ENCODE measurements at places on chromosomes 12 and 14.

DNA sequence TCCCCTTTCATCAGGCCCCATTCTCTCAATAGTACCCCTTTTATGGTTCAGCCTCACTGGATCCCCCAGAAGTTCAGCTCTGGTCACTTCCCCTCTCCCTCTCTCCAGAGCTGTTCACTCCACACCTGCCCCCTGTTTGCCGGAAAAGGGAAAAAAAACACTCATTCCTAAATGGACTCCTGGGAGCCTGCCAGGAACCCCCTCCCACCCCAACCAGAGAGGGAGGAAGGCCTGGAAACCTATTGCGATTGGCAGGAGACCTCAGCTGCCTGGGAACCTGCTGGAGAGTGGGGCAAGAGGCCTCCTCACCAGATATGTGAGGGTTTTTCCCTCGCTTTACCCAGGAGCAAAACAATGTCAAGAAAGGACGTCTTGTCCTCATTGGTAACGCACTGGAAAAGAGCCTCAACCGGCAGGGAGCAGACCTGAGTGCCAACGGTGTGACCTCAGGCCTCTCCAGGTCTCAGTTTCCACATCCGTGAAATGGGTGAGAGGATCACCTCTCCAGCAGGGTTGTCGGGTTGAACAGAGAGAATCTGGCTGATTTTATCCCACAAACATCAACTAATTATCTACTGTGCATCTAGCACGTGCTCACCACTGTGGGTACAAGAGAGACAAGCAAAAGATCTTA lies 4.6 kb downstream of the DTX1 start:
- DNase-seq = no peak

DNA sequence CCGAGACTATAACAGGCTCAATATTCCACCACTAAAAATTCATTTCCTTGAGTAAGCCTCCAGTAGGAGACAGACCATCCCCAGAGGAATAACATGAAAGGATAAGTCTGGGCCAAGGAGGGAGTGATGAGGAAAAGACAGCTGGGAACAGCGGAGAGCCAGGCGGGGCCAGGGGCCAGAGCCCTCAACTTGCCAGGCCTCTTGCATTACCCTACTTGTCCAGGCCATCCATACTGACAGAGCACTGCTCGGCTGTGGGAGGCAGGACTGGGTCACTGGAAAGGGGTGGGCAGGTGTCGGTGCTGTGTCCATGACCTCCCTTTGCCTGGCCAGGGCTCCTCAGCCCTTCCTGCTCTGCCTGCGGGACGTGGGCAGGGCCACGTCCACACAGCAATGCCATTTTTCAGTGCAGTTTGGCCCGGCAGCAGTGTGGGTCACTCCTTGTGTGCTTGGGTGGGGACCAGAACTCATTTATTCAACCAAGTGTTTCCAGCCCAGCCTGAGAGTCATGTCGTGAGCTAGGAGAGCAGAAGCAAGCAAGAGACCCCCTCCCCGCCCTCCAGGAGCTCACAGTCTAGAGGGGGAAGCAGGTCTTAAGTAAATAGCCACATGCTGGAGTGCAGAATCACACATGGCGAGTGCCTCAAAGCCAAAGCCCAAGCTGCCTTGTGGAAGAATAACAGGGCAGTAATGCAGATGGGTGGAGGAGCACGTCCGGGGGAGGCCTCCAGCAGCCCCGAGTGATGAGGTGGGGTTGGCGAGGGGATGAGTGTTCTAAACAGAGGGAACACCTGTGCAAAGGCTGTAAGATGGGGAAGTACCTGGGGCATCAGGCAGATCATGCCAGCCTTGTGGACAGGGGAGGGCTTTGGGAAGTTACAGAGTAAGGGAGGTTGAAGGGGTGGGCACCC lies 8.9 kb upstream of the FAIM2 start:
- DNase-seq = no peak

DNA sequence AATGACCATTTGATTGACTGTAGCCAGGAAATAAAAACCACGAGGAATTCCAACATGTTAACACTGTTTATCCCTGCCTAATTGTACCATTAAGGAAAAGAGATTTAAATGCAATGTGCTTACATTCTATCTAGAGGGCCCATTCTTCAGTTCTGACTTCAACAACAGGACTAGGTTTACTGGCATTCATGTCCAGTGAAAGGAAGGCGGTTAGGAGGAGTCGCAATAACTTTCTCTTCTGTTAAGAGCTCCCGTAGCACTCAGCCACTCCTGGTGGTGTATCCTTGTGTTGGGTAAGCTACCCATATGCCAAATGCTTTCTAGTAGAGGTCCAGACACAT lies 154.7 kb downstream of the STXBP6 start:
- DNase-seq = no peak

DNA sequence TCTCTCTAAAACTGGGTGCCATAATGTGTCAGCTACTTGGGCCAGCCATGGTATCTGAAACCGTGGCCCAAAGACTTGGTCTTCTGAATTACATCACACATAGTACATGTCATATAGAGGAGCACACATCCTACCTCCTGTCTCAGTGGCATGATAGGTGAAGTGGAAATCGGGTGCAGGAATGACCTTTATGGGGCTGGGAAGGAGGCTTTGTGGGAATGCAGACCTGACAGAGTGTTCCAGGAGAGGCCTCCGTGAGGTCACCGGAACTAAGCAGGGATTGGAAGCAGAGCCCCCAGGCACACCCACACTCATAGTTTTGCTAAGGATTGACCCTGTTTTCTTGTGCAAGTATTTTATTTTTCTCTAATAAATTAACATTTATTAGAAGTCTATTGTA lies 82.6 kb downstream of the NTF3 start:
- DNase-seq = no peak

DNA sequence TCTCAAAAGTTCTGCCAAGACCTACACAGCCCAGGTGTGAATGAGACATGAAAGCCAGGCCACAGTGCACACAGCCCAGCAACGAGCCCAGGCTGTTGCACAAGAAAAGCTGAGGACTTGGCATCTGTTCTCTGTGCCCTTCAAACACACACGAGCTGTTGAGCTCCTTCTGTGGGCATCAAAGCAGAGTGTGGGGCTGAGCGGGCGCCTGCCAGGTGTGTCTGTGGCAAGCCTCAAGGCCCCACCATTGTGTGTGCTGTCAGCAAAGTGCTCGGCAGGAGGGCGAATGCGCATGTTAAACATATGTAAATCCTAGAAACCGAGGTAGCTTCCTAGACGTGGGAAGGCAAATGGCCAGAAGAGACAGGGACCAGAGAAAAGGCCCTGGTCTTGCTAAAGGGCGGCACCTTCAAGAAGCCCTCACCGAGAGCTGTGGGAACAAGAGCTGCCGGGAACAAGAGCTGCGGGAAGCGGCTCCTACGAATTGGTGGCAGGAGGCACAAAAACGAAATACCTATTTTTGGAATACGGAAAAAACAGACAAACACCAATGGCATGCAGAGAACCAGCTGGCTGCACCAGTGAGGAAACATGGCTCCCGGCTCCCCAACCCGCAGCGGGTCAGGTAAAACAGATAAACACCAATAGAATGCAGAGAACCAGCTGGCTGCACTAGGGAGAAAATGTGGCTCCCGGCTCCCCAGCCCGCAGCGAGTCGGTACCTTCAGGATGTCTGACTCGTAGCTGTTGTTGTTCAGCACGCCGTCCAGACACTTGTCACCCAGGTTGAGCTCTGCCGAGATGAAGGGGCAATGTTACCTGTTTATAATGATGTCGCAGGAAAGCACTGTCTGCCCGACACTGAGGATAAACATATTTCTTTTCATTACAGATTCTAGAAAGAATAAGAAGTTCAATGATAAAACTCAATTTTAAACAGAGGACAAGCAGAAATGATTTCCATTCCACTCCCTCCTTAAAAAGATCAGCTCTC lies 19.0 kb upstream of the GOLGA3 start:
- DNase-seq = no peak

DNA sequence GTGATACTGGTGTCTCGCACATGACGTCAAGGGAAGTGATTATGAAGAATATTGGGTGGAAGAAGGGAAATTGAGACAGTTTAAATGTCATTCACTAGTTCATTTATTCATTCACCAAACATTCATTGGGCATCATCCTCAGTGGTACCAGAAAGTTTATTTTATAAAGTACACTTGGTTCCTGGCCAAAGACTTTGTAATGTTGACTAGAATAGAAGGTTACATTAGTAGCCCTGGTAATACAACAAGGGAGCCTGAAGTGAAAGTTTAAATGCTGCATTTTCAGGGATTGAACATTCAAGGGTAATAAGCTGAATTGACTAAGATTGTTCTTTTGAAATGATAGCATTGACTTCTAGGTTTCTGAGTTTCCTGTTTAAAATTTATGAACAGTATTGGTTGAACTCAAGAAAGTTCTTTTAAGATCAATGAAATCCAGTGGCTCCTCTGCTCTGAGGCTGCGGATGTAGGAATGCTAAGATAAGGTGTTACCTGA lies 236.8 kb upstream of the BTG1 start:
- DNase-seq = no peak

- DNase-seq = no peak
Observed at GRCh38 chr12:66196806-66197205, 7.8 kb downstream of the IRAK3 start.

DNA sequence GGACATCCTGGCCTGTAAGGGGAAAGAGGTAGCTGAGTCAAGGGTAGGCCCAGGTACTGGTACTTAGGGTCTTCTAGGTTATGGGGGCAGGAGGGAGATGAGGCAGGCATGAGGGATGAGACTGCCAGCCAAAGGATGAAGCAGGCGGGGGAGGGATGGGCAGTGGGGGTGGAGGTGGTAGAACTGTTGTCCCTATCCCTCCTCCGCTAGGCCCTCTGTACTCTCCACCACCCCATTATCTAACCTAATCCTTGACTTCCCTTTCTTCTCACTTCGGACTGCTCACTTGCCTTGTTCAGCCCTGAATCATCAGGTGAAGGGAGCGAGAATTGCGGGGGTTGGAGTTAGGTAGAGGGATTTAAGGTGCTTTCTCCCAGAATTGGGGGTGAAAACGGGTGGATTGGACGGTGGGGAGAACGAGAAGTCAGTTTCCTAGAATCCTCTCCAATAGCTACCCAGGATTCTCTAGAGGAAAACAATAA lies 562 bp downstream of the PAN2 start:
- no peak for DNase-seq

DNA sequence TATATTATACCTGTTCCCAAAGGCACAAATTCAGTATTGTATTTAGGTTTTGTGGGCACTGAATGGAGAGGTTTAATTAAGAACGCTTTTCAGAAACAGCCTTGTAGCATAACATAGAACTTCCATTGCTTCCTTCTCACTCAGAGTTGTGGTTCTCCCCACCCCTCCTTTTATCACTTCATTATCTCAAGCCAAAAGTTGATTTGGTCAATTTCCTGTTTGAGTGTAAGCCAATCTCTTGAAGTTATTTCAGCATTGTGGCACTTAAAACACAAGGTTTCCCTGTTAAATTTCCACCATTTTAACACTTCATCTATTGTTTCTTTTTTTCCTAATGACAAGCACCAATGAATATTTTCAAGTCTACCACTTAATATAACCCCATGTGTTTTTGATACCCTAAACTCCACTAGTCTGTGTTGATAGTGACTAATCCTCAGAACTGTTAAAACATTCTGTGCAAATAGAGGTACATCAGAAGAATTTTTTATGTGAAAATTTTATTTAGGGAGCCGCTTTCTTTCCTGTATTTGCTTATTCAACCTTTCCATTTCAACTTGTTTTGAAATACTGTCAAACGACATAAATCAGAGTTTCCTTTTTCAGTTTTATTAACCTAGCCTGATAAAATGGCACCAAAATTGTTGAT lies 340.1 kb downstream of the BCAT1 start:
- no peak for DNase-seq

GRCh38 chr14:79426103-79426755 lies 785.1 kb downstream of the DIO2 start:
- no peak for DNase-seq

GRCh38 chr14:20295067-20295466 lies 10.7 kb downstream of the TTC5 start:
- DNase-seq = no peak

GRCh38 chr12:21672146-21672545 lies 14.5 kb upstream of the LDHB start:
- no peak for DNase-seq

DNA sequence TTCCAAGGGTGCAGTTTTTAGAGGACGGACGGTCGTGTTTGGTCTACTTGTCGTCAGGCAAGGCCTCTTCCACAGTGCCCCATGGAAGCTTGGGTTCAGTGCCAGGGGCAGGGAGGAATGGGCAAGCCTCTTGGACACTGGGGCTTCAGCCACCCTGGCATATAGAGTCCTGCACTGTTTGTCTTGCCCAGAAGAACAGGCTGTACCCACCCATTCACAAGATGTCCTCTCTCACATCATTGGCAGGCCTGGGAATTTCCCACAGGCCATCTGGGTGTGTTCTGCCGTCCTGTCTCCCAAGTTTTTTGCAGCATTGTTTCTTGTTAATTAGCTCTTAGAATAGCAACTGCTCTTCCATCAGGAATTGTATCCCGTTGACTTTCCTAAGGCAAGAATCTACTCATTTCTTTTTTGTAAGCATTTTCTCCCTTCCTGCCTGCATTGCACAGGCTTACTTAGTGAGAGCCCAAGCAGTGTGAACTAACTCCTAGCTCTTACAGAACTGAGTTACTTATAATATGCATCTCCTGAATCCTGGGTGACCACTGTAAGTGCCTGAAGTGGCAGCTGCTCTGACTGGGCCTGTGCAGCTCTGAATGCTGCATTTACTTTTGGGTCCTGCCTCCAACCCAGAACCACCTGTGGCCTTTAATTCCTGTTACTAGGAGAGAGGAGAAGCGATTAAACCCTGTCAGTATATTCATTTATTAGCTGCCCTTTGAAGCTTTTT lies 149.4 kb upstream of the HIF1A start:
- no peak for DNase-seq

DNA sequence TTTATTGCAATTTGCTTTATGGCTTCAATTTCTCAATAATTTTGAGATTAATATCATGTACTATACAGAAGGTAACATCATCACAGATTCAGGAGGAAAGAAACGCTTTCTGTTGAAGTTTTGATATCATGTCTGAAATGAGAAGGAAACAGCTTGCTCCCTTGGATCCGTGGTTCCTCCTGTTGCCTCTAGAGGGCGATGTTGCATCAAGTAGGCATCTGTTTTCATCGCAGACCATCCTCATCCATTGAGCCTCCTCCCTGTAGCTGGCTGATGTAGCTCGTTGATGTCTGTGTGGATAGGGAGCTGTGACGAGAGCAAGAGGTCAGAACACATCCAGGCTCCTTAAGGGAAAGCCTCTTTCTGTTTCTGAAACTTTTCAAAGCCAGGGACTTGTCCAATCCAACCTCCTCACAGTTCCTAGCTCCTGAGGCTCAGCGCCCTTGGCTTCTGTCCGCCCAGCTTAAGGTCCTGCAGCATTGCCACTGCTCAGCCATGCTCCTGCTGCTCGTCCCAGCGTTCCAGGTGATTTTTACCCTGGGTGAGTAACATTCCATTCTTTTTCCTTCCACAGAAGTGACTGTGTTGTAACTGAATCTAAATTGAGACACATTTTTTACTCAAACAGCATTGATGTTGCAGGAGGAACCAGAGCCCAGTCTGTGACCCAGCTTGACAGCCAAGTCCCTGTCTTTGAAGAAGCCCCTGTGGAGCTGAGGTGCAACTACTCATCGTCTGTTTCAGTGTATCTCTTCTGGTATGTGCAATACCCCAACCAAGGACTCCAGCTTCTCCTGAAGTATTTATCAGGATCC lies 304.8 kb upstream of the OR4E1 start:
- DNase-seq = no peak

GRCh38 chr12:92393504-92393903 lies 247.9 kb upstream of the BTG1 start:
- no peak for DNase-seq

- DNase-seq = no peak
Observed at GRCh38 chr12:19665121-19665900, 226.0 kb downstream of the AEBP2 start.
